Fibroblast of skin of back (primary cell): ENCODE measurements at places on chromosomes 1 and 21.

DNA sequence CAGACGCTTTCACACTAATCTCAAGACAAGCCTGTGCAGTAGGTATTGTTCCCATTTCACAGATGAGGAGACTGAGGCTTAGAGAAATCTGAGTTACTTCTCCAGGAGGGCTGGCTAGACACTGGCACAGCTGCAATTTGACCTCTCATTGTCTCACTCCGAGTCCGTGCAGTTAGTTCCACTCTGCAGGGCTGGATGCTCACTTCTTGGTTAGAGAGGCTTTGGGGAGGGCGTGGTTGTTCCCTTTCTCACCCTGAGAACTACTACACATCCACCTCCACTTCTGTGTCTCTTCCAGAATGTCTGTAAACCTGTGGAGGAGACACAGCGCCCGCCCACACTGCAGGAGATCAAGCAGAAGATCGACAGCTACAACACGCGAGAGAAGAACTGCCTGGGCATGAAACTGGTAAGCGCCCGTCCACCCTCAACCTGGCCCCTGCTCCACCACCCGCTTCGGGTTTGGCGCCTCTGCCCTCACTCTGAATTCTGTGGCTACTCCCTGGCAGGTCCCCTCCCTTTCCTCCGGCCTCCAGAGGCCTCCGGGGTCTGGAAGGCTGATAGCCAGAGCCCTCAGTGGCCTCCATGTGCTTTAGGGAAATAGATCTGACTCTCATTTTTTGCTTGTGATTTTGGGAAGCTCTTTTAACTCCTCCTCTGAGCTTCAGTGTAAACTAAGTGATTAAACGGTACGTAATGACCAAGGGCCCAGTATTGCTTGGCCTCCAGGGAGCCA is 29.1 kb downstream of the EIF2D start:
- DNase-seq, result no peak

- DNase-seq, result no peak
Observed at GRCh38 chr1:24309762-24310485, 9.2 kb upstream of the GRHL3 start.

- no peak for DNase-seq
Observed at GRCh38 chr1:8332806-8333205, 14.9 kb downstream of the SLC45A1 start.

- DNase-seq, result no peak
Observed at GRCh38 chr1:200640963-200641401, 20.4 kb upstream of the KIF14 start.

DNA sequence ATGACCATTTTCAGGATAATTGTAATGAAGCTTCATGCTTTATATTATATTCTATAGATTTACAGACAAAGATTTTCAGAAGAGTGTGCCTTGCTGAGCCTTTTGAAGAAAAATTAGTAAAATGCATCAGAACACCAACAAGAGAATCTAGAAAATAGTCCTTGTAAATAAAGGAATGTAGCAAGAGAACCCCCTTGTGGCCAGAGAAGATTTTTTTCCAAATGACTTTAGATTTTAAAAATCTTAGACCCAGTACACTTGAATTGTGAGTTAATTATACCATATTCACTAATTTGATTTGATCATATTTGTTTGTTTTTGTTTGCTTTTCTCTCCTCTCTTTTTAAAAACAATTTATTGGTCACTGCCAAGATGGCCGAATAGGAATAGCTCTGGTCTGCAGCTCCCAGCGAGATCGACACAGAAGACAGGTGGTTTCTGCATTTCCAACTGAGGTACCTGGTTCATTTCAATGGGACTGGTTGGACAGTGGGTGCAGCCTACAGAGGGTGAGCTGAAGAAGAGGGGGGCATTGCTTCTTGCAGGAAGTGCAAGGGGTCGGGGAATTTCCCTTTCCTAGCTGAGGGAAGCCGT is 12.8 kb upstream of the IFI44L start:
- peak; percentile 34 for DNase-seq

DNA sequence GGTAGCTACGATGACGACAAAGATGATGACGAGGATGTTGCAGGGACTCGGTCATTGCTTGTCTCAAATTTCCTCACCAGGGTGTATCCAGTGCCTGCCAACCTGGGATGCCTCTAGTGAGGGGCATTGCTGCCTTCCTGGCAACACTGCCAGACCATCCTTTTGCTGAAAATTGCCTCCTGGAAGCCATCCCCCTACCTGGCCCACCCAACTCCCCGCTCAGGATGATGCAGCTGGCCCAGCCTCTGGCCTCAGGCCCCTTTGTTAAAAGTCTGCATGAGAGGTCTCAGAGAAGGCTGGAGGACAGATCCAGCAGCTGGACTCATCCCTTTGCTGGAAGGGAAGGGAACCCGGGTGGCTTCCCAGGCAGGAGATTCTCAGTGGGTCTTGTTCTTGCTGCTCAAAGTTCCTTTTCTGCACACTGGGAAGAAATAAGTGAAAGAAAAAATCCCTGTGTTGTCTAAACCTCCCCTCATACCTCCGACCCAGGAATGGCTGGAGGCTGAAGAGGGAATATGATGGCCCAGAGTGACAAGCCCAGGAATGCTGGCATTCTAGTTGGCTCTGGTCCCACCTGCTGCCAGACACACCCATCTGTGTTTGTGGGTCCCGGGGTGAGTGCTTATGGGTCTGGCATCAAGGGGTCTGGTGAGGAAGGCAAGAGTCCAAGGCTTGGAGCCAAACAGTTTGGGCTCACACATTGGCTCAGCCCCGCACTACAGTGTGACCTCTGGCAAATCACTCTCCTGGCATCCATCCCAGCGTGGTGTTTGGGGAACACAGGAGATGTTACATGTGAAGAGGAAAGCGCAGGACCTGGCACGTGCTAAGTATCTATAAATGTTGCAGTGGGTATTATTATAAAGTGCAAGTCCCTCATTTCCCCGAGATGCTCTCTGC is 6.7 kb upstream of the FNDC5 start:
- no peak for DNase-seq

DNA sequence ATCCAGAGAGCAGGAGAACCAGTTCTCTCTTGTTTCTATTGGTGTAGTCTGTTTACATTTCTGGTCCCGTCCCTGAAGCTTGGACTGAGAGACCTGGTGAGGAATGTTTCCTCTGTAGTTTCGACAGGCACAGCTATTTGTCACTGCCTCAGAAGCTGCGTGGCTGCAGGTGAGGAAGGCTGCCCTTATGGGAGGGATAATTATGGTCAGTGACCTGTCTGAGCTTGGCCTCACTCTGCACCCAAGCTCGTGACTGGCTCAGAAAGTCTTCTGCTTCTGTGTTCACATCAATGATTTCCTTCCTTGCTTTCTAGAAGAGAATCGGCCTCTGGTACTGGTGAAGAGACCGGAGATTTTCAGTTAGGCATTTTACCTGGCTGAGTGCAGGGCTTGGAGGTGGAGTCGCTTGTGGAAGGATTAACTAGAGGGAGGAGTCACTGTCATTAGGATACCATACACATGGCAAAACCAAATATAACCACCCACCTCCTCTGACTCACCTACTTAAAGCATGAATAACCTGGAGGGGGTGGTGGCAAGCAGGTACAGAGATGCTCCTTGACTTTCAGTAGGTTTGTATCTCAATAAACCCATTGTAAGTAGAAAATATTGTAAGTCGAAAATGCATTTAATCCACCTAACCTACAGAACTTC is 19.9 kb upstream of the WDR26 start:
- DNase-seq, result no peak

DNA sequence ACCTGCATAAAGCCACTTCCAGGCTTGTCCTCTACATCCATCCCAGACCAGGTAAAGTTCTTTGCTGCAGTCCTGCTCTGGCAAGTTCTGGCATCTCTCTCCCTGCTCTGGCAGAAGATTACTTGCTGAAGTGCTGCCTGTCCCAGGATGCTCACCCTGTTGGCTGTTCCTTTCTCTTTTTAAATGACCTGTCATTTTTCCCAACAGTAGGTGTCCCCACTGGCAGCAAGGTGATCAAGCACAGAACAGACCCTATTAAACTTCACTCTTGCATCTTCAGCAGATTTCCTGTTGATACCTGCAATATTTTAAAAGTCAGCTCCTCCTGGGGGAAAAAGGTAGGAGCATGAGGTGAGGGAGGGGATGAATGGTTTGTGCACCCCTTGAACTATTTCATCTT is 332.6 kb downstream of the PBX1 start:
- DNase-seq, result no peak

GRCh38 chr1:71509051-71509595 is 428.3 kb upstream of the ZRANB2 start:
- peak; percentile 53 for DNase-seq

DNA sequence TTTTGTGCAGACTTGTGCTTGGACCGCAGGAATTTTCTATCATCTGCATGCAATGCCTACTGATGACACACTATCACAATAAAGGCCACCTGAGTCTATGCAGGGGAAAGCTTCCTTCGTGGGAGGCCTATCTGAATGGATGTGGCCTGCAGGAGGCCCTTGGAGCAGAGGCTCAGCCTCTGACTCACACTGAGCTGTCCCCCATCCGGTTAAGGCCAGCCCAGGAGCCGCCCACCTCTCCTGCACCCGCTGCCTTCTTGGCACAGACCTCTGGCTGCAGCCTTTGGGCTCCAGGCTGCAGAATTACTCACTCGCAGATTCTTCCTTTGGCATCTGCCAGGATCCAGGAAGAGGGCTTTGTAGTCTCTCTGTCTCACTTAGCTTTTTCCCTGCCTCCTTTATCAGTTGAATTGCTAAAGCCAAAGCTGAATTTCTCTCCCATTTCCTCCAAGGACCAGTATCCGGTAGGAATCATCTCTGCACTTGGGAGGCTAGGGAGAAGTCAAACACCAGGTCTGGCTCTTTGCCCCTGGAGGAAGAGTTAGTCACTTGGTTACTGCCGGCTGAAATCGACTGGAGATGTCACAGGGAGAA is 65.1 kb upstream of the JUN start:
- peak; percentile 99 for DNase-seq

DNA sequence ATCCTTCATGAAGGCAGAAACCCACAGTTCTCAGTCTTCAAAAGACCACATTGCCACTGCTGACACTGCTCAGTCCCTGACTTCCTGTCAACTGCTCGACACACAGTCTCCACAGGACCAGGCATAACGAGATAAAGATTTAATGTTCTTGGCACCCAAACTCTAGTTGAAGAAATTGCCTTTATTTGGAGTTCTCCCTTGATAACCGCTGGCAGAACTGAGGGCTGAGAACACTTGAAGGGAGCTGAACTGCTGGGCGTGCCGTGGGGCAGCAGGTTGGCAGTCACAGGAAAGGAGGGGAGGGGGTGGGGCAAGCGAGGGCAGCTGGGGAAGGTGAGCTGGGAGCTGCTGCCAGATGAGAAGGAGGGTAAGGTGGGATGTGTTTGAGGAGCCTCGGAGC is 15.9 kb downstream of the HENMT1 start:
- DNase-seq, result no peak

GRCh38 chr1:1982379-1983232 is 21.0 kb downstream of the CFAP74 start:
- DNase-seq, result no peak

DNA sequence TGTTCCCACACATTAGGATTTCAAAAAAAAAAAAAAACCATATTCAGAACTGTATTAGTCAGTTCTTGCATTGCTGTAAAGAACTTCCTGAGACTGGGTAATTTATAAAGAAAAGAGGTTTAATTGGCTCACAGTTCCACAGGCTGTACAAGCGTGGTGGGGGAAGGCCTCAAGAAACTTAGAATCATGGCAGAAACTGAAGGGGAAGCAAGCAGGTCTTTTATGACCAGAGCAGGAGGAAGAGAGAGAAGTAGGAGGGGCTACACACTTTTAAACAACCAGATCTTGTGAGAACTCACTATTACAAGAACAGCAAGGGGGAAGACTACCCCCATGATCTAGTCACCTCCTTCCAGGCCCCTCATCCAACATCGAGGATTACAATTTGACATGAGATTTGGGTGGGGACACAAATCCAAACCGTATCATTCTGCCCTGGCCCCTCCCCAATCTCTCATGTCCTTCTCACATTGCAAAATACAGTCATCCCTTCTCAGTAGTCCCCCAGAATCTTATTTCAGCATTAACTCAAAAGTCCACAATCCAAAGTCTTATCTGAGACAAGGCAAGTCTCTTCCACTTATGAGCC is 51.8 kb downstream of the POU2F1 start:
- no peak for DNase-seq

- DNase-seq, result no peak
Observed at GRCh38 chr1:79472067-79472656, 465.6 kb upstream of the ADGRL4 start.

DNA sequence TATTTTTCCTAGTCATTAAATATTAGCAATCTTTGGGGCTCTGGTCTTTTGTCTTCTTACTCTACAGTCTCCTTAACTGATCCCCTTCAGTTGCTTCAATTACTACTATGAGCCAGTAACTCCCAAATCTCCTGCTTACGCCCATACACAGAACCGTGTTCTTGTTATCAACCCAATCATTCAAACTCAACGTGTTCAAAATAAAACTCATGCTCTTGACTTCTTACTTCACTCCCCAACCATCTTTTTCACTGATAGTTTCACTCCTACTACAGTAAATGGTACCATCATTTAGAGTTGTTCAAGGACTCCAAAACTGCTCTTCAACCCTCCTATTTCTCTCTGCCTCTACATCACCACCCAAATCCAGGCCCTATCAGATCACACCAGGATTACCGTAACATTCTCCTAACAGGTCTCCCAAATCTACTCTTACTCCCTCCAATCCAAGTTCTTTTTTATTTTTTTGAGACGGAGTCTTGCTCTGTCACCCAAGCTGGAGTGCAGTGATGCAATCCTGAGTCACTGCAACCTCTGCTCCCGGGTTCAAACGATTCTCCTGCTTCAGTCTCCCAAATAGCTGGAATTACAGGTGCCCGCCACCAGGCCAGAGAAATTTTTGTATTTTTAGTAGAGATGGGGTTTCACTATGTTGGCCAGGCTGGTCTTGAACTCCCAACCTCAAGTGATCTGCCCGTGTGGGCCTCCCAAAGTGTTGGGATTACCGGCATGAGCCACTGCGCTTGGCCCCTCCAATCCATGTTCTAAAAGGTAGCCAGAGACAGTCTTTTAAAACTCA is 3.0 kb downstream of the YARS1 start:
- DNase-seq, result peak; percentile 40

DNA sequence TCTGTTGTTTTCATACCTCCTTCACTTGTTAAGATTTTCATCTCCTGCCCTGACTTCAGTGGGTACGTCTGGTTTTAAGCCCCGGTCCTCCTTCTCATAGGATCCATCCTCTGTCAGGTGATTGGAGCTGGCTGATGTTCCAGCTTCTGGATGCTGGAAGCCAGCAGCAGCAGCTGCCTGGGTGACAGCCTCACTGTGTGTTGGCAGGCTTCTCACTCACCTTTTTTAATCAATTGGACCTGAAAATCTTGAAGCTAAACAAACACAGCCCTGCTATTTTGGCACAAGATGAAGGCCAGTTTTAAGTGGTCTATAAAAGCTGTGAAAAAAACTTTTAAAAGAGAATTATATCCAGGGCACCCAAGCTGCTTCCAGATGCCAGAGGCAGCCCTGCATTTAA is 181.0 kb downstream of the DISC1 start:
- no peak for DNase-seq
